ENCODE measurements at places on chromosomes 3 and 15. TPM values are rescaled to one million over a fixed set of nuclear protein-coding genes. Genes with fewer than 3 reads are reported as not detected.

The NPAP1 gene
- total RNA-seq: 0.06 TPM

The ISL2 gene
- not detected for total RNA-seq

The GABRA5 gene
- total RNA-seq: 4.4 TPM

The LRRC2 gene
- not detected for total RNA-seq

DNA sequence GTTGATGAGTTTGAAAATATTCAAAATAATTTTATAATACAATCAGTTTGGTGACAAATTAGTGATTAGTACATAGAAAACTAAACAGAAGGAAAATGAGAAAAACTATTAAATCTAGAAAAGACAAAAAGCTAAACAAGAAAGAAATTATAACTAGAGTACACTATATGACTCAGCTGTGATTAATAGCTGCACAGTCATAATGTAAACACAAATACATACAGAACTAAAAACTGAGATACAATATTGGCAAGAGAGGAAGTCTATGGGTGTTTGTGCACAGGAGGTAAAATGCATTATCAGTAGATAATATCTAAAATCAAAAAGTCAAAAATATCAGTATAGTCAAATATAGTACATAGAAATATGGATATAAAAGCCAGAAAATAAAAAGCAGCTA is 80.7 kb upstream of the PCSK6 start:
- no peaks in the 10 kb centered on the region for H3K4me1 ChIP-seq
- H3K27me3 ChIP-seq: no peaks in the 10 kb centered on the region
- no peak overlapping the region for H3K4me3 ChIP-seq
- no peak for DNase-seq

DNA sequence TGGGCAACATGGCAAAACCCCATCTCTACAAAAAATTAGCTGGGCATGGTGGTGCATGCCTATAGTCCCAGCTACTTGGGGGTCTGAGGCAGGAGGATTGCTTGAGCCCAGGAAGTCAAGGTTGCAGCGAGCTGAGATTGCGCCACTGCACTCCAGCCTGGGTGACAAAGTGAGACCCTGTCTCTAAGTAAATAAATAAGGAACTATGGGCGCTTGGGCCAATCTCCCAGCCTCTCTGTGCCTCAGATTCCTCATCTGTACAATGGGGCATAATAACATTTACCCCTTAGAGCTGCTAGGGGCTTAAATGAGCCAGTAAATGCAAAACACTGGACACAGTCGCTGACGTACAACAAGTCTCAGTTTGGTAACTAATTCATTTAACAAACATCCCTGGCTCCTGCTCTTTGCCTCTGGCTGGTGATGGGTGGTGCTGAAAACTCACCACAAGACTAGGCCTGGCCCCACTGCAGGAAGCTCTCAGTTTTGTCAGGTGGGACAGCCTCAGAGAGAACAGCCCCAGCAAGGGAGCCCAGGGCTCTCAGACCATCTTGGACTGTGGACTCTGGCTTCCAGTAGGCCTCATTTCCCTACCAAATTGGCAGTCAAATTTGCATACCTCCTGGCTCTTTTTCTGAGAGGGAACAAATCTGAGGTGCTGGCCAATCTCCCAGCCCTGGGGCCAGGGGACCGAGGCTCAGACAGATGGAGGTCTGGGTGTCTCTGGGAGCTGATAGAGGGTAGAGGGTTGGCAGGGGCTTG is 6.4 kb upstream of the TBC1D2B start:
- H3K4me3 ChIP-seq: no peak overlapping the region
- H3K36me3 ChIP-seq: no peaks in the 10 kb centered on the region
- H3K4me1 ChIP-seq: no peaks in the 10 kb centered on the region
- no peak for DNase-seq
- no peak overlapping the region for H3K27ac ChIP-seq

- no peaks in the 10 kb centered on the region for H3K27me3 ChIP-seq
- DNase-seq: peak; percentile 54
- H3K4me1 ChIP-seq: peaks cover 18% of the 10 kb centered on the region
- H3K4me3 ChIP-seq: peak overlapping the region; percentile 44
- no peaks in the 10 kb centered on the region for H3K36me3 ChIP-seq
- no peak overlapping the region for H3K27ac ChIP-seq
Measured at GRCh38 chr3:120560304-120561250, 35.6 kb upstream of the NDUFB4 start.

DNA sequence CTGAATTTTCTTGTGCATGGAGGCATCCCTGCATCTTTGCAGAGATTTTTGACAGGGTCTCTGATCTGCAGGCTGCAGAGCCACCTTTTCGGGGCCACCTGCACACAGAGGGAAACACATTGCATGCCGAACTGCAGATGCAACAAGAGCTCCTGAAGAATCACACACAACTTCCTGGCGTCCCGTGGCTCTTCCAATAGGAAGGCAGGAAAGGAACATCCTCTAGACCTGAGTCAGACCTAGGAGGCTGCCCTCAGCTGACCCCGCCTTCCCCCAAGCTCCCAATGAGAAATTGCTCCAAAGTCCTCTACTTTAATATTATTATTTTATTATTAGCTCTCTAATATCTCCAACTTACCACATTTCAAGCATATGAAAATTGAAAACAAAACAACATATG is 213.2 kb upstream of the ARRDC4 start:
- H3K27me3 ChIP-seq: no peaks in the 10 kb centered on the region
- H3K4me3 ChIP-seq: no peak overlapping the region
- no peak for DNase-seq
- H3K36me3 ChIP-seq: no peaks in the 10 kb centered on the region
- no peak overlapping the region for H3K27ac ChIP-seq
- peaks cover 36% of the 10 kb centered on the region for H3K4me1 ChIP-seq

DNA sequence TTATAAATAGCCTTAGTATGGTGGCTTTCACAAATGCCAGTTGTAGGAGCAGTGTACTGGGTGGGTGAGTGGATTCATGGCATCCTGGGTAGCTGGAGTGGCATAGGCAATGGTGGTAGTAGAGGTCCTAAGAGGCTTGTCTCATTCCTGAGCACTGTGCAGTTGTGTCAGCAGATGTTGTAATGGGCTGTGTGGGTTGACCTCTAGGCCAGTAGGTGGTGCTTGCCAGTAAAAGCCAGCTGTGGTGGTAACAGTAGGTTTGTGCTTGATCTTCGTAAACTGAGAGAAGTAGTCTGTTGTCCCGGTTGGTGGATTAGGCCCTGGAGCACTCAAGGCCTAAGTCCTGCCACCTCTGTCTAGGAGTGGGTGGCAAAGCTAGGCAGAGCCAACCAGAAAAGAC is 149.7 kb upstream of the SUCLG2 start:
- H3K36me3 ChIP-seq: no peaks in the 10 kb centered on the region
- no peak overlapping the region for H3K4me3 ChIP-seq
- H3K27me3 ChIP-seq: no peaks in the 10 kb centered on the region

DNA sequence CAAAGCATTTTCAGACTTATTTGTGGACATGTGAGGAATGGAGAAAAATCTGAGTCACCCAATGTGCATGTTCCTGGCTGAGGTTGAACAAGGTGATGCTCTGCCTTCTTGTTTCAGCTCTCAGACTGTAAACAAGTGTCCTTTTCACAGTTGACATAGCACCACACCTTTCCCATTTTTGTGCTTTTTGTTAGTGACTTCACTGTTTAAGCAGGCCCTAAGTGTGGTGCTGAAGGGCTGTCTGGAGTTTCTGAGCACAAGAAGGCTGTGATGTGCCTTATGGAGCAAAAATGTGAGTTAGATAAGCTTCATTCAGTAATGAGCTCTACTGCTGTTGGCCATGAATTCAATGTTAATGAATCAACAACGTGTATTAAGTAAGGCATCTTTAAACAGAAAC is 20.4 kb downstream of the ABI3BP start:
- H3K27ac ChIP-seq: no peak overlapping the region
- no peak overlapping the region for H3K4me3 ChIP-seq
- no peaks in the 10 kb centered on the region for H3K27me3 ChIP-seq
- no peak for DNase-seq
- H3K36me3 ChIP-seq: no peaks in the 10 kb centered on the region
- H3K4me1 ChIP-seq: no peaks in the 10 kb centered on the region

DNA sequence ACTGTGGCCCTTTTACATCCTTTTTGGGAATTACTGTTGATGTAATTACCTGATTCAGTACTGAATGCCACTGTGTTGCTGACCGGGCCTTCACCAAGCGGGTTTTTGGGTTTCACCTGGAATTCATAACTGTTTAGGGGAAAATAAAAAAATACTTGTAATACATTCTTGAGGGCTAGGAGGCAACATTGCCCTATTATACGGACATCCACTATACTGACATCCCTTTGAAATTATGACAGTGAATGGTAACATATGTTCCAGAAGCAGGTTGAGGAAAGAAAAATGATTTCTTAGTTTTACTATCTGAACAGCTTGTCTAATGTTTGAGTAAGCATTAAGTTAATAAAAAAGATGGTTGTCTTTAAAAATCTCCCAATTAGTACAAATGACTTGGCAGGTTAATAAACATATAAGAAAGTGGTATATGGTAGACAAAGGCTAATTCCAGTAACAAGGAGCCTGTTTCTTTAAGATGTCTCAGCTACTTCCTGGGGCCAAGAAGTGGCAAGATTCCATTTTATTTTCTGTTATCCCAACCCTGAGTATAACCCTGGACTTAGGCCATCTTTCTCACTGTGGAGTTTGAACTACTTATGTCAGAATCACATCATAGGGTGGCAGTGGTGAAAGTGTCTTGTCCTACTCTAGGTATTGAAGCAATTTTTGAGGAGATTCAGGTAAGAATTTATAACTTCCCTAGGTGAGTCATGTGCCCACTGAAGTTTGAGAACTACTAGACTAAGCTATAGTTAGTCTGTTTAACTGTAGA is 45.5 kb downstream of the TFG start:
- H3K27me3 ChIP-seq: no peaks in the 10 kb centered on the region
- H3K4me1 ChIP-seq: no peaks in the 10 kb centered on the region
- peaks cover 12% of the 10 kb centered on the region for H3K36me3 ChIP-seq
- no peak overlapping the region for H3K27ac ChIP-seq

GRCh38 chr15:60795471-60795870 is 316.5 kb upstream of the ICE2 start:
- no peak for DNase-seq
- H3K4me3 ChIP-seq: no peak overlapping the region
- no peaks in the 10 kb centered on the region for H3K36me3 ChIP-seq
- no peak overlapping the region for H3K27ac ChIP-seq

- H3K4me1 ChIP-seq: no peaks in the 10 kb centered on the region
- no peak for DNase-seq
- H3K4me3 ChIP-seq: no peak overlapping the region
- H3K27ac ChIP-seq: no peak overlapping the region
- no peaks in the 10 kb centered on the region for H3K27me3 ChIP-seq
Measured at GRCh38 chr3:195582947-195583346, 793 bp downstream of the APOD start.

DNA sequence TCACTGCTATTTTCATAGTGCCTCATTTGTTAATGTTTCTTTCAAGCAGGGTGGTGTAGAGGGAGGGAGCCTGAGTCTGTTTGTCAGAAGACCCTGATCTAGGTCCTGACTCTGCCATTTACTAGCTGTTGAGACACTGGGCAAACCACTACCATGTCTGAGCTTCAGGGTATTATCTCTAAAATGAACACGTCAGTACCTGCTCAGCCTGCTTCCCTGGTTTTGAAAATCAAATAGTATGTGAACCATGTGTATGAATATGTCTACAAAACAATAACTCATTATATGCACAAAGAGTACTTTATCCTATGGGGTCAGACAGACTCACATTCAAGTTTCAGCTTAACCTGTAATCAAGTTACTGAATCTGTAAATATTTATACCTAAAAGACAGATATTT is 25.1 kb downstream of the SYNPR start:
- H3K4me1 ChIP-seq: no peaks in the 10 kb centered on the region
- no peaks in the 10 kb centered on the region for H3K36me3 ChIP-seq
- no peak for DNase-seq
- H3K27ac ChIP-seq: no peak overlapping the region
- peaks cover 23% of the 10 kb centered on the region for H3K27me3 ChIP-seq
- no peak overlapping the region for H3K4me3 ChIP-seq

DNA sequence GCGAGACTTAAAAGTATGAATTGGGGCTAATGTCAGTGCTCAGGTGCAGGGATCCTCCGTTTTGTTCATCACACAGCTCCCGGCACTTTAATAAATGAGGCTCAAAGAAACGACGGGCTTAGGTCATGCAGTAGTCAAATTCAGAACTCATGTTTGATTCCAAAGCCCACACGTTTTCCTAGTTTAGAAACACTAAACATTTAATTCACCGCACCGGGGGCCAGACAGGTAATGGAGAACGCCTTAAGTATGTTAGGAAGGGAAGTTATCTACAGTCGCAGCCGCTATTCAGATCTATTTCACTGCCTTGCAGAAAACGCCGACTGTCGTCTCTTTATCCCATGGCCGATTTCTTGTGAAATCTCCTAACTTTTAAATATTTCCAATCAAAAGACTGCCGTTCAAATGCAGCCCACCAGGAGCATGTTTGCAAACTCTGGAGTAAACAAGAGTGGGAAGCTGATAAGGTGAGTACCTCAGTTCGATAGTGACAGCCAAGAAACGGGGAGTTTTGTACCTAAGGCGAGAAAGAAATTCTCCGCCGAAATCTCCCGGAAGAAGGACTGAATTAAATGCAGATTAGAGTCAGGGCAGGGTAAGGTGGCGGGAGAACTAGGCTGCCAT is 569 bp downstream of the HIGD2B start:
- peaks cover 2% of the 10 kb centered on the region for H3K27me3 ChIP-seq
- H3K4me1 ChIP-seq: peaks cover 6% of the 10 kb centered on the region
- peak overlapping the region; percentile 34 for H3K27ac ChIP-seq
- peak overlapping the region; percentile 64 for H3K4me3 ChIP-seq
- DNase-seq: peak; percentile 14

- H3K27me3 ChIP-seq: no peaks in the 10 kb centered on the region
- H3K27ac ChIP-seq: no peak overlapping the region
- no peak overlapping the region for H3K4me3 ChIP-seq
- H3K36me3 ChIP-seq: no peaks in the 10 kb centered on the region
- no peaks in the 10 kb centered on the region for H3K4me1 ChIP-seq
Measured at GRCh38 chr15:55250392-55250791, 39.2 kb downstream of the RAB27A start.
